ENCODE measurements at places on chromosomes 3 and 15.

GRCh38 chr3:185561374-185561943 lies 9.1 kb upstream of the LIPH start:
- no peak for DNase-seq

DNA sequence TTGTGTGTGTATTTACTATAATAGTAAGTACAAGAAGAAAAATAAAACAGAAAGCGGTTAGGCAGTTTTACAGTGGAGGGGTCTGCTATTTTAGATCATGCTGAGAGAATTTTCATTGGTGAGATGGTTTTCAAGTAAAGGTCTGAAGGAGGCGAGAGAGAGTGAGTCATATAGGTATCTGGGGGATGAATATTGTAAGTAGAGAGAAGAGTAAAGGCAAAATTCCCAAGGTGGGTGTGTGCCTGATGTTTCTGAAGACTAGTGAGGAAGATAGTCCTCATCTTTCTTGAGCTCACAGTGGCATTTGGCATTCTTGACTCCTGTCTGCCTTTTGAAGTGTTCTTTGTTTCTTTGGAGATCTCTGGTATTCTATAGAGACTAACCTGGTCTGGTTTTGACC lies 38.6 kb downstream of the CRYBG3 start:
- DNase-seq: no peak

DNA sequence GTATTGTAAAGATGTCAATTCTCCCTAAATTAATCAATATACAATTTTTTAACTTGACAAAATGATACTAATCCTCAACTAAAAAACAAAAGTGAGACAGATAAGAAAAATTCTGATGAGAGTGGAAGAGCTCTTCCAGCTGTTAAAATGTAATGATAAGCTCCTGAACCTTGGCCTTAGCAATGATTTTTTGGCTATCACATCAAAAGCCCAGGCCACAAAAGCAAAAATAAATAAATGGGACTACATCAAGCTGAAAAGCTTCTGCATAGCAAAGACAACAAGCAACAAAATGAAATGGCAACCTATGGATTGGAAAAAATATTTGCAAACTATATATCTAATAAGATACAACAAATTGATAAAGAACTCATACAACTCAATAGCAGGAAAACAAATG lies 24.0 kb upstream of the SRPRB start:
- no peak for DNase-seq

DNA sequence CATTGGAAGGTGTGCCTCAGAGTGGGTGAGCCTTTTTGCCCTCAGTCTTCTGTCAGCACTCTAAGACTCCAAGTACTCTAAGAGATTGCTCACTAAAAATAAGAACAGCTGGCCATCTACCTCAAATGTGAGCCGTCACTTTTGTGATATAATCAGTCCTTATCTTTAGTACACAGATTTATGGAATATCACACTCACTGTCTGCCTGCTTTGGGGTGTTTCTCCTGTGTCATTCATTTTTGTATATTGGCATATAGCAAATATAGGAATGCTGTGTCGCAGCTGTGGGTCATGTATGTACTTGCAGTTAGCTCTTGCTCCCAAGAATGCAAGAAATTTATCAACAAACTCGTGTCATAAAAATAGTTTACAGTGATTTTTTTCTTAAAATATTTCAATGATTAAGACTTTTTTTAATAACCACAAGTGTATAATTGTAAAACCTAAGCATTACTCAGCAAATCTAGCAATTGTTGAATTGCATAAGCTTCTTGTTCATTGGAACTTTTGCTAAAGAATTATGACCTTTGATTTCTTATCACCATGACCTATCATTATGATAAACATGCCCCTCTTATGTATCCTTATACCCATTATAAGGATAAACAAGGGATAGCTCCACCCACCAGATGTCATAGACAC lies 18.8 kb downstream of the SETD5 start:
- no peak for DNase-seq

DNA sequence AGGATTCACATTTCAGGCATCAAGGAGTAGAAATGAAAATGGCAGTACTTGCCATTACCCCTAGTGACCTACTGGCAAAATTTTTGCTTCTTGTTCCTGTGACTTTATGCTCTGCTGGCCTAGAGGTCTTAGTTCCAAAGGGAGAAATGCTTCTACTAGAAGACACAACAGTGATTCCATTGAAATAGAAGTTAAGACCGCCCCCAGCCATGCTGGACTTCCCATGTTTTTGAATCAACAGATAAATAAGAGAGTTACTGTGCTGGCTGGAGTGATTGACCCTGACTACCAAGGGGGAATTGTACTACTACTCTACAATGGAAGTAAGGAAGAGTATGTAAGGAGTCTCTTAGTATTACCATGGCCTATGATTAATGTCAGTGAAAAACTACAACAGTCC lies 196.2 kb upstream of the AZI2 start:
- no peak for DNase-seq

GRCh38 chr3:183085634-183086390 lies 13.5 kb downstream of the MCCC1 start:
- DNase-seq: no peak
